Activated T-helper 9 cell treated with anti-CD3 and anti-CD28 coated beads, Interleukin-2, amount 50 U/mL, for 16 hours (primary cell): ENCODE measurements at places on chromosomes 5 and 9.

- DNase-seq, result no peak
These were observed 203.3 kb downstream of the FOXD4L6 start for GRCh38 chr9:40925149-40925548.

- DNase-seq, result no peak
These were observed 163.1 kb downstream of the PAX5 start for GRCh38 chr9:36870960-36871359.

DNA sequence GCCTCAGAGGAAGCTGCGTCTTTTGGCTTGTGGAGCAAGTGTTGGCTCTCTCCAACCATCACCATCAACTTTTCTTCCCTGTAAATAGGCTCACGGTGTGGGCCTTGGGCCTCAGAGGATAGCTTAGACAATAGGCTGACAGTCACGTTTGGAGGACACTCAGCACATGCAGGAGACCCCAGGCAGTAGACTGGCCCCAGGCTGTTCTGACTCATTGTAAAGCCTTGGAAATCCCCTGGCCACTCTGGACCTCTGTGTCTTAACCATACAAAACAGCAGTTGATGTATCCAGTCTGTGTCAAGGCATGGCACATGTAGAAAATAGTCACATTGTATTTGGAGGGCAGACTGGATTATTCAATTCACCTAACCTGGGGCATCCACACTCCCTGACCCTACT, 18.6 kb downstream of the CD74 start:
- no peak for DNase-seq

- DNase-seq, result no peak
These were observed 35.9 kb downstream of the PRR16 start for GRCh38 chr5:120499876-120500563.

DNA sequence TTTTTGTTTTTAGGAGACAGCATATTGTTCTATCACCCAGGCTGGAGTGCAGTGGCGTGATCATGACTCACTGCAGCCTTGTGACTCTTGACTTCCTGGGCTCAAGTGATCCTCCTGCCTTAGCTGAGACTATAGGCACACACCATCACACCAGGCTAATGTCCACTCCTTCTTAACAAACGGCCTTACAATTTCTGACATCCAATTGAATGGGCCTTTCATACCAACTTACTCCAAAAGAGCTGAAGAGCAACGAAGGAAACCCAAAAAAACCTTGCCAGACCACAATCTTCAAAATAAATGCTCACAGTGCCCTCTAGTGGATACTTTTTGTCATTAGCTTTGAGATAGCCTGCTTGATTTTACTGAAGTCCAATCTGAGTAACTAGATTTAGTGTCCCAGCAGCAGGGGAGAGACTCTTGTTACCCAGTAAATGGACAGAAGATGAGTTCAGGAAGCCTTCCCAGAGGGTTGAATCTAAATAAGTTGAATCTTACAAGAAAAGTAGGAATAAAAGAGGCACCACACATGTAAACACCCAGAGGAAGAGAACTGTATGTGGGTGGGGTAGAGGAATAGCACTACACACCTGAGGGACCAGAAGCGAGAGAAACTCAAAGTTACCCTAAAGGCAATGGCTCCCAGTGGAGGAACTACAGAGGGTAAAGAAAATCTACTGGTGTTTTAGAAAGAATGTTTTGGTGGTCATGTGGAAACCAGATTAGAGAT, 9.3 kb downstream of the ZNF622 start:
- no peak for DNase-seq
